CD4-positive, alpha-beta T cell treated with Interleukin-4 for 1 hour (primary cell): ENCODE measurements at places on chromosomes 6 and 20.

DNA sequence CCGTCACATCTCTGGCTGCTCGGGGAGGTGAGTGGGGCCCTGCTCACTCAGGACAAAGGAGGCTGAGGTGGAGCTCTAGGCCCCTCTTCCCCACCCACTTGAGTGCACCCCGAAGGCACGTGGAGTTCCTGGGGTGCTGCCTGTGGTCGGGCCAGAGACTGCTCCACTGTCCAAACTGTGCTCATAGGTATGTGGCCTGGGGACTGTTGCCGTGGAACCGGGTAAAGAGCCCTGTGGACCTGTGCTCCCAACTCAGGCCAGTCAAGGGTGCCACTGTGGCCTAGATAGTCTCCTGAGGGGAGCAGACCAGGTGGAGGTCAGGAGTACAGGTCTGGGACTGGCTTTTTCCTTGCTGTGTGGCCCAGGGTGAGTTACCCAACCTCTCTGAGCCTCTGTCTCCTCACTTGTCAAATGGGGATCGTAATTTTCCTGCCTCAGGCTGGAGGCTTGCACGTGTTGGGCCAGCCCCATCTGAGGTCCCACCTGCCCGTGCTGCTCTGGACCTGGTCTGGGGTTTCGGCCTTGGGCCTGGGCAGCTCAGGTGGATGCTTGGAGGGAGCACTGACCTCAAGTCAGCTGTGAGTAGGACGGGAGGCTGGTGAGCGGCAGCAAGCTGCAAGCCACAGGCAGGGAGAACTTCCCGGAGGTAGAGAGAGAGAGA is 12.4 kb upstream of the NPBWR2 start:
- no peak for DNase-seq

GRCh38 chr20:43844778-43845614 is 69.7 kb upstream of the TOX2 start:
- DNase-seq, result no peak

- DNase-seq, result no peak
Measured at GRCh38 chr20:46894579-46894958, at the start of gene EYA2. Gene EYA2 (plus strand): TSS chr20:46894843. CDS start chr20:46990011, 95,168 bp downstream.

GRCh38 chr6:17210683-17211082 is 70.5 kb upstream of the RBM24 start:
- no peak for DNase-seq

GRCh38 chr20:40741507-40742106 is 52.6 kb upstream of the MAFB start:
- DNase-seq, result peak; percentile 38

DNA sequence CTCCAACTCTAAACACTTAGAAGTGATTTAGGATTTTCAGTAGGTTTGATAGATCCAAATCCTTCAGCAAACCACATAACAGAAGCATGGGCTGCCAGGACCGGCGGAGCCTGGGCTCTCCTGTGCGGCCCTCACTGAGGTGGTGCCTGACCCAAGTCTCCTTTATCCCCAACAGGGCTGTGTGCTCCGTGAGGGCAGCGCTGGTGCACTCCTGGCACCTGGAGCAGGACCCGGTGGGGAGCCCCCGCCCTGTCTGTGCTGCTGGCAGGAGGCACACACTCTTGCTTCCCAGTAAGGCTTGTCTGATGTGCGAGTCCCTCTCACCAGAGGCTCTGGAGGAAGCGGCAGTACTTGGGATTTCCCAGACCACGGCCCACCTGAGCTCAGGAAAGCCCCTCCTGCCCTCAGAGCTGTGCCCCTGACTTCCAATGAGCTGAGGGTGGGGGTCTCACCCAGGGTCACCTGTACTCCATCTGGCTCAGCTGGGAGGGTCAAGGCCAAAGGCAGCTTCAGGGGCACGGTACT is 56.2 kb downstream of the PYGB start:
- no peak for DNase-seq

GRCh38 chr6:117165911-117166499 is 99.4 kb upstream of the VGLL2 start:
- DNase-seq, result no peak

DNA sequence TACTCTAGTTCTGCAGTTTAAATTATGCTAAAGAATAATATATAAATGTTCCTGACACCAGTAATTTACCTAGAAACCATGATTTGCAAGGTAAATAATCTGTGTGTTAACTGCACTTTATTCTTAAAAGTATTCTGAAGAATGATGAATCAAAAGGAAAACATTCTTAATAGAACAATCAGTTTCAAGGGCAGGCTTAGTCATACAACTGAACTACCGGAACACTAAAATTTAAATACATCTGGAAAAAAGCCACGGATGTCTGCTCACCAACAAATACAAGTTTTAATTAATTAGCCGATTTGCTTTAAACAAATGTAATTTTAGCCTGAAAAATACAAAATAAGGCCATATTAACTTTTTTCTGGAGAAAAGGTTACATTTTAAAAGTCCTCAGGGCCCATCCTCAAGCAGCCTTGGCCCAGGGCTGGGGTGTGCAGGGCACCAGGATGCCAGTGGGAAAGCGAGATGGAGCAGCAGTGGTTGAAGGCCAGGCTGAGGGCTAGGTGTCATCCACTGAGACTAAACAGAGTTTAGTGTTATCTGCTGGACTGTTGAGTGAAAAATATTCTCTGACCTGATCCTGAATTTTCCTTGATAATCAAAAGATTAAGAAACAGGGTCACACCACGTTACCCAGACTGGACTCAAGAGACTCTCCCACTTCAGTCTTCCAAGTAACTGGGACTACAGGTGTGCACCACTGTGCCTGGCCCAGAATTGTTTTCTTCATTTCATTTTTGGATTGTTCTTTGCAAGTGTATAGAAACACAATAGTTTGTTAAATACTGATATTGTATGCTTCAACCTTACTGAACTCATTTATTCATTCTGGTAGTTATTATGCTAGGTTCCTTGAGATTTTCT is 88.2 kb upstream of the DST start:
- DNase-seq, result no peak
